ENCODE measurements at places on chromosomes 6 and 20.

DNA sequence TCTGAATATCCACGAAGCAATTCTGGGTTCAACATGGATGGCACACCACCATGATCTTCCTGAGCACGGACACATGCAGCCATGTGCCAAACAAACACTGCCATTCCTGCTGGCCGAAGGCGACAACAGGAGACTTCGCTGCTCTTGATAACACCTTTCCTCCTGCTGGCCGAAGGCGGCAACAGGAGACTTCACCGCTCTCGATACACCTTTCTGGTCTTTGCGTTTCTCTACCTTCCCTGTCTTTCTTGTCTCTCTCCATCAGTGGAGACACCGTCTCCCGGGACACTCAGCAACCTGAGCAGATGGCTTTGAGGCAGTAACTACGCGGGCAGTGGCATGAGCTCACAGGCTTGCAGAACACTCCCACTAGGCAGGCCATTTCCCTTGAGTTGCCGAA is 54.9 kb upstream of the MPC1 start:
- DNase-seq: no peak

DNA sequence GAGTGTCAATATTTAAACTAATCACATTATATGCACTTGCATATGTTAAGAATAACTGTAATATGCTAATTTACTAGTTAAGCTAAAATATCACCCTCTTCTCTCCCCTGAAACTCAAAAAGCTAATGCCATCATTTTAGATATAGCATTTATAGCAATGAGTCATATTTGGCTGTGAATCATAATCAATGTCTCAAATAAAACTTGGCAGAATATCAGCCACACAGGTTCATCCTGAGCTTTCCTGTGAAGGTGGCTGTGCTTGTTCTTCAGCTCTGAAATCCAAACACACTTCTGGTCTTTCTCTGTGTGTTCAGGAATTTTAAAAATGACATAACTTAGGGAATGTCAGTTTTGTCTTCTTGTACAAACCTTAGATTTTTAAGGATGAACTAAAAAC is 12.8 kb upstream of the PNRC1 start:
- DNase-seq: no peak

DNA sequence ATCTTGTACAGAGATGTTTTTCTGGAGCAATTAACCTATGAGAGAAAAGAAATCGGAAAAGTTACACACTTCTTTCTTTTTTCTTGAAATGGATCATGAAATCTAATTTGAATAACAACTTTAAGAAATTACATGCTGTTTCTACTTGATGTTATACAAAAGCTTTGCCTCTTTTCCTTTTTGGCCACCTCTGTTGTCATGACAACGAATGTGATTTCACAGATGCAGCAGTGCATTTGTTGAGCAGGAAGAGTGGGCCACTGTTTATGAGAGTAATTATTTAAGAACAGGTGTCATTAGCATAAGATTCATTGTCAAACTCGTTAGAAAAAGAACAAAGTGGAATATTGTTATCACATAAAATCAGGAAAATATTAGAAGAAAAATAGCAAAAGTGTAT is 148.3 kb upstream of the IMPG1 start:
- DNase-seq: no peak

DNA sequence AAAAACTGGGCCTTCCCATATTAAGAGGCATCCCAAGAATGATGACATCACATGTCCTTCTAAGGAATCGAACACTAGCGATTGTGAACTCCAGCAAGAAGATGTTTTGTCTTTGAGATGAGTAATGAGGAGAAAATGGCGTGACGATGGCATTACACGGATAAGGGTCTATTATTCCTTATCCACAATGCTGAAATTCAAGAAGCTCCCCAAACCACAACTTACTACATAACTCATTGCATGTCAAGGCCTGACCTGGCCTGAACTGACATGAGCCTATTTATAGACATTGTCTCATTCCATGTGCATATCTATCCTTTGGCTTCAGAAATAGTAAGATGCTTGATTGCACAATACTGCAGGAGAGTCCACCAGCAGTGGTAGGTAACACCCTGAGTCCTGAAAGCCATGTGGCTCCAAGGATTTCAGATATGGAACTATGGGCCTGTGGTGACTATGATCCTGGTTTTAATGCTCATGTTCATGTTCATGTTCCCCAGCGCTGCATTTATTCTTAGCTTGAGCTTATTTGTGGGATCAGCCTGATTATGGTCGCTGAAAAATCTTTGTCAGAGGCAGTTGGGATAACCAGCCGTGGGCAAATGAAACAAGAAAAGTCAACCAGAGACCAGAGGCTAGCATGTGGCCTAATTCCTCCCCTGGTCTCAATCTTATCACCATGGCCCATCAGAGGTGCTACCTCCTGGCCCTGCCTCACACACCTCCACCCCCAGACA is 183.2 kb upstream of the JARID2 start:
- no peak for DNase-seq

DNA sequence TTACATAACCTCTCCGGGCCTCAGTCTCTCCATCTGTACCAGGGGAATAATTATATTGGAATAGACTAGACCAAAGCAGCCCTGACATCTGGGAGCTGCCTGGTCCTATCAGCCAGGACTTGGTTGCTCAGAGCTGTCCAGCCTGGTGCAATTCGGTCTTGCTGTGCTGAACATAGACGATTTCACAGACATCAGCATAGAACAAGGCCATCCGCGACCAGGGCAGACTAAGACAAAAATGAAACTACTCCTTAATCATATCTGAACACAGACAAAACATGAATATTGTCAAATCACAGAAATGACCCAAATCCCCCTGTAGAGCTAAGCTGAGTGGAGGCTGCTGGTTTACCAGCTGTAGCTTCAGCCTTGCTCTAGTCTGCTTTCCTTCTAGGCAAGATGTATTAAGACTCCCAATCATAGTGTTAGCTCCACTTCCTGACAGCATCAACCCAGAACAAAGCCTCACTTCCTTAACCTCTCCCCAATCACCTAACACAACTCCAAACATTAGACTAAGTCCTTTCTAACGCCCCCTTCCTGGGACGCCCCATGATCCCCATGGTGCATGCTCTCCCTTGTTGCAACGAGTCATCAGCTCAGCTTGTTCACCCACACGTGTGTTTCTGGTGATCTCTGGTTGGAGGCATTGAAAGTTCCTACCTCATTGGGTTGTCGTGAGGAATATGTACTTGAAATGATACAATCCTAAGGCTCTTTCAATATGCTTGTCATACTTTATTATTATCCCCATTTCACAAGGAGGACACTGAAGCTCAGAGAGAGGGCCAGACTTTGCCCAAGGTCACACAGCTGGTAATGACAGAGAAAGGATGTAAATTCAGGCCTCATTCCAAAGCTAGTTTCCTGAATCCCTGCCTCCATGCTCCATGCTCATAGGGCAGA is 3.5 kb upstream of the MAPK13 start:
- no peak for DNase-seq

DNA sequence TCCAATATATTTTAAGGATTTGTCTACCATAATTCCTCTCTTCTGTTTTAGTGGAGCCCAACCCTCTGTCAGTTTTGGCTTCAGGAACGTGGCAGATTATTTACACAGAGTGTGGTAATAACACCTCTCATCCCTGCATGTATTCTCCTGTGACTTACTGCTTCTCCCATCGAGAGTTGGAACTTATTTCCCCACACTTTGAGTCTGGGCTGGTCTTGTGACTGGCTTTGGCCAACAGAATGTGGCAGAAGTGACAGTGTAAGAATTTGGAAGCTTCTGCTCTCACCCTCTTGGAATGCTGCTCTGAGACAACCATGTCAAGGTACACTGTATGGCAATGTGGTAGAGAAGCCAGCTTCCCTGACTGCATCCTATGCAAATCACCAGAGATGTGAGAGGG is 407.7 kb downstream of the EPM2A start:
- no peak for DNase-seq

DNA sequence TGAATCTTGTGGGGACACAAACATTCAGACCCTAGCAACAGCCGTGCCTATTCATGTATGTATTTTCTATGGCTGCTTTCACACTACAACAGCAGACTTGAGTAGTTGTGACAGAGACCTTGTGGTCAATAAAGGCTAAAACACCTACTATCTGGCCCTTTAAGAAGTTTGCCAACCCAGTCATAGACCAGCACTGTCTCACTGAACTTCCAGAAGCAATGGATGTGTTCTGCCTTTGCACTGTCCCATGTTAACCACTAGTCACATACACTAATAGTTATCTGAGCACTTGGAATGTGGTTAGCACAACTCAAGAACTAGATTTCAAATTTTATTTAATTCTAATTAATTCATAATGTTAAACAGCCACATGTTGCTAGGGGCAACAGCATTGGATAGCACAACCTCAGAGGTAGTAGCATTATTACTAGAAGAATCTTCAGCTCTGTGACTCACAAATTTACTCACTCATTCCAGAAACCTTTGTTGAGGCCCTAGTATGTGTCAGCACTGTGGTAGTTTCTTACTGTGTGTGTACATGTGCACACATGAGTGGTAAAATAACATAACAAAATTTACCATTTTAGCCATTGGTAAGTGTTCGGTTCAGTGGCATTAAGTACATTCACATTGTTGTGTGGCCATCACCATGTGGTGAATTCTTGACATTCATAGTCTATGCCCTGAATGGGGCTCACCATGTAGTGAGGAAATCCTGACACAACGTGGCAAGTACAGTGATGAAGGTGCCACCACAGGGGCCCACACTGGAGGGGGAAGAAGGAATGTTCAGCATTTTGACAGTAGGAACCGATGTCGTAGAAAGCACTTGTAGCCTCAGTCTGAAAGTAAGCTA is 107.3 kb downstream of the CEP57L1 start:
- no peak for DNase-seq

DNA sequence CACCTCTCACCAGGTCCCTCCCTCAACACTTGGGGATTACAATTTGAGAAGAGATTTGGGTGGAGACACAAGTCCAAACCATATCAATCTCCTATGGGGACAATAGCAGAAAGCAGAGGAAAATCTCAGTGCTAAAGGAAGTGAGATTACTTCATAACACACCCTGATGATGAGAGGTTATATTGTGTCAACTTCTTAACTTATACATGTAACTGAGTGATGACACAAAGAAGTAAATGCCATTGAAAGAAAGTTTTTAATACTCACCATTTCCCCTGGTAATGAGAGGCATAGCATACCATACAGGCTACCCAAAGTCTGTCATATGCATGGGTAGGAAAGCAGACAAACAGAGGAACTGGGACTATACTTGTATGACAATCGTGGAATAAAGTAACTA is 137.2 kb downstream of the MMUT start:
- DNase-seq: no peak

DNA sequence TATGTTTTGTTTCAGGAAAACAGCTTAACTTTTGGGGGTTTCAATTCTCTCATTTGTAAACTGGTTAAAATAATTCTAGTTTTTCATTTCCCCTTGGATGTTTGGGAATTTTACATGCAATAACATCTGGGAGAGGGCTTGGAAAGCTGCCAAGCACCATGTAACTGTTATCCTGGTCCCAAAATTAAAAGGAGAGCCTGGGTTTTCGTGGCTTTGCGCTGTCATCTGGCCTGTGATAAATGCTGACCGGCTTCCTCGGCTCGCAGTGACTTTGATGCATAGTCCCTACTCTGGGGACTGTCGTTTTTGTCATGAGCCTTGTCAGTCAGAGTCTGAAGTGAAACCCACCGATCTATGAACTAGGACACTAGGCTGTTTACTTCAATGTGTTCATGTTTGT is 12.2 kb downstream of the SLC35F1 start:
- DNase-seq: no peak

- DNase-seq: no peak
These were observed 3.9 kb upstream of the LRP11 start for GRCh38 chr6:149867876-149868640.

DNA sequence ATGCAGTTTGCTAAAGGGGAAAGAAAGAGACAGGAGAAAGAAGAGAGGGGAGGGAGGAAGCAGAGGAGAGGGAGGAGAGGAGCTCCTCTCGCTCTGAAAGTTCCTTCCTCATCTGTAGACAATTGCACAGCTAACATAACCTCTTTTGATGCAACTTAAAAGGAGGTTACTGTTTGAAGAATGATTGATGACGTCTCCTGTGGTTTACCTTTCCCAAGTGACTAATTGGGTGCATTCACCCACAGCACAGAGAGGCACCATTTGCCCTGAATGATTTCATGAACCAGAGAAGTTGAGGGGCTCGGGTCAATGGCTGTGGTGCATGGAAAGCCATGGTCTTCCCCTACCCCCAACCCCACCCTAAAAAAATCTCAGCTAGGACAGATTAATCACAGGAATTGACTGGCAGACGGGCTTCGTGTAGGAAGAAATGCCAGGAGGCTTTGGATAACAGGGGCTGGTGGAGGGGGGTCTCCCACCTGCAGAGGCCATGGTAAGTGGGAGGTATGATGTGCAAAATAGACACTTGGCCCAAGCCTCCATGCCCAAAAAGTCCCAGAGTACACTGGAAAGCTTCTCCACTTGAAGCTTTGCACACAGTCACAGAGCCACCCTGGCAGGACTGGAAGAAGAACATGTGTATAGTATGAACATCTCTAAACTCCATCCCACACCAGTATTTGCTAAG is 213.7 kb downstream of the ANKRD60 start:
- no peak for DNase-seq

- no peak for DNase-seq
These were observed 246.3 kb downstream of the ZFAND3 start for GRCh38 chr6:38065734-38066305.

DNA sequence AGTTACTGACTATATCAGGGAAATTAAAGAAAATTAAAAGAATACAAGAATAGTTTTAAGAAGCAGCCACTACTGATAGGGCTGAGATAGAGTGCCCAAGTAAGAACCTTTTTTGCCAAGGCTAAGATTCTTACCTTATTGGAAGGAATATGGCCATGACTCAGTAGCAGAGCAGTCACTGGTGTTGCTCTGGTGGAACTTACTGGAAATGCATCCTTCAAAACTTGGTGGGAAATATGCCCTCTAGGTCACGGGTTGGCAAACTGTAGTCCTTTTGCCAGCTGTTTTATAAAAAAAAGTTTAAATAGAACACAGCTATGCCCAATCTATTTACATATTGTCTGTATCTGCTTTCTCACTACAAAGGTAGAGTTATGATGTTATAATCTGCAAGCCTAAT is 6.0 kb downstream of the HSF2 start:
- DNase-seq: no peak

All from NCI-H1436 treated with DMSO at 0.1 percent for 48 hours (cell line).